Mammary epithelial cell (primary cell): ENCODE measurements at places on chromosomes 1 and 21.

DNA sequence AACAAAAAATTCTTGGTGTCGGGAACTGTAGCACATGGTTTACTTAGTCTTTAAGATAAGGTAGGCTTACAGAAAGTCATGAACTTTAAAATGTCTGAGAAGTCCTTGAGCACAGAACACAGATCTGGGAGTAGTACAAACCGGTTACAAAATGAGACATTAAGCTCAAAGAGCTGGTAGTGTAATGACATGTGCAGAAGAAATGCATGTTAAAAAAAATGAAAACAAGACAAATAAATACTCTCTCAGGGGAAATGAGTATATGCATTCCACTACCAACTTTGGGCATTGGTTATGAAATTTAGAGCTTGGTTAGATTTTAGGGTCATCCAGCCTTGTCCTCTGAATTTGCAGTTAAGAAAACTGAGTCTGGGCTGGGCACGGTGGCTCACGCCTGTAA, 91.5 kb upstream of the F3 start:
- DNase-seq: no peak

DNA sequence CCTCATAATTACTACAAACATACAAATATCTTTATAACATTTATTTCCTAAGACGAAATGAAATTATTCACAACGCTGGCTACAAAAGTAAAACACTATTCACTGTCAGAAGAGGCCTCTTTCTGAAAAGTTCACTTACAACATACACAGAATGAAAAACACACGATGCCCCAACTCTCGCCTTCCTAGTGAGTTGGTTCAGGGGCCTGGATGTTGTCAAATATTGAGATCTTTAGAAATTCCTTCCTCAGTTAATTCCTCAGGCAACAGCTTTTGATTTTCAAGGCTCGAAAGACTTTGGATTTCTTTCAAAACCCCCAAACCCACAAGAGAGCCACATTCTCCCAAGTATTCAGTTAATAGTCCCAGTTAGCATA, 14.2 kb upstream of the KCNE1 start:
- DNase-seq: no peak

GRCh38 chr21:44011579-44012473, at the start of gene TRAPPC10:
Gene TRAPPC10, plus strand, starts transcription at chr21:44012309. Its CDS starts 185 bp downstream, at chr21:44012494.
- peak; percentile 85 for DNase-seq

DNA sequence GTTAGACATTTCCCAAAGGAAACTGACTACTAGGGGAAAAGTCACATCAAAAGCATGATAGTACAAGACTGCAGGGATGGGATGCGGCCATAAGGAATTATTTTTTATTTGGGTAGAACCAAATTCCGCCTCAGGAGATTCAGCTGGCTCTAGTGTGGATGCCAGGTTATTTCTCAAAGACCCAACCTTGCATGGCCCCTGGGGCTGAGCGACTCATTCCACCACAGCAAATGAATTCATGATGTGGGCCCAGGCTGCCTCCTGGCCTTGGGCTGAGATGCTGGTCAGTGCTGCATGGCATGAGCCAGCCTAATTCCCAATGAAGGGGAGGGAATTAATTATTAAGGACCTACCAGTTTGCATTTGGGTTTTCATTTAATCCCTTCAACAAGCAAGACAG, 11.8 kb downstream of the TMEM35B start:
- DNase-seq: no peak

GRCh38 chr1:59063501-59063900, 233.4 kb upstream of the FGGY start:
- no peak for DNase-seq

- DNase-seq: no peak
These were observed 272.3 kb upstream of the ST6GALNAC5 start for GRCh38 chr1:76595024-76595423.

- no peak for DNase-seq
These were observed 6.9 kb downstream of the ARHGEF16 start for GRCh38 chr1:3461238-3461933.

GRCh38 chr1:149843431-149844041, 55.8 kb upstream of the BOLA1 start:
- no peak for DNase-seq
